ENCODE measurements at places on chromosomes 3 and 15.

GRCh38 chr3:108093616-108094015, 2.8 kb upstream of the CD47 start:
- no peak for DNase-seq

GRCh38 chr3:119497820-119498185, 544 bp upstream of the TIMMDC1 start:
- no peak for DNase-seq

DNA sequence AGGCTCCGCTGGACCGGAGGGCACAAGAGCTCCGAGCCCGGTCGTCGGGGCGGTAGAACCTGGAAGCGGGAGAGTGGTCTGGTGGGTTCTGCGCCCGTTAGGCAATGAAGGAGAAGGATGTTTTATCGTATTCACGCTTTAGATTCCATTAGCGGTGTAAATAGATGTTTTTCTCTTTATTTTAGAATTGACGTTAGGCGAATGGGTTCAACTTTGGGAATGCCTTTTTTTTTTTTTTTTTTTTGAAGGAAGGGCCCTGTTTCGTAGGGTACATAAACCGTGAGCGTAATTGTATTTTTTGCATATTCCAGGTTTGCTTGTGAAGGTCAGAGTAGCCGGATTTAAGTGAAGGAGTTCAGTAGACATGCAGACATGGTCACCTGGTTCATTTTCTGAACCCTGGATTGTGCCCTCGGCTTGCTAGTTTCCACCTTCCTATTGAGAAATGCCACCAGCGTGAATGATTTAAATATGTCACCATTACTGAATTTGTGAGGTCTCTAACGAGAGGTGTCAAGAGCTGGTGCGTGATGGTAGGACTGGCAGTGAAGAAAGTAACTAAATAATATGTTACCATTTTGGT, 808 bp downstream of the RBM6 start:
- no peak for DNase-seq

DNA sequence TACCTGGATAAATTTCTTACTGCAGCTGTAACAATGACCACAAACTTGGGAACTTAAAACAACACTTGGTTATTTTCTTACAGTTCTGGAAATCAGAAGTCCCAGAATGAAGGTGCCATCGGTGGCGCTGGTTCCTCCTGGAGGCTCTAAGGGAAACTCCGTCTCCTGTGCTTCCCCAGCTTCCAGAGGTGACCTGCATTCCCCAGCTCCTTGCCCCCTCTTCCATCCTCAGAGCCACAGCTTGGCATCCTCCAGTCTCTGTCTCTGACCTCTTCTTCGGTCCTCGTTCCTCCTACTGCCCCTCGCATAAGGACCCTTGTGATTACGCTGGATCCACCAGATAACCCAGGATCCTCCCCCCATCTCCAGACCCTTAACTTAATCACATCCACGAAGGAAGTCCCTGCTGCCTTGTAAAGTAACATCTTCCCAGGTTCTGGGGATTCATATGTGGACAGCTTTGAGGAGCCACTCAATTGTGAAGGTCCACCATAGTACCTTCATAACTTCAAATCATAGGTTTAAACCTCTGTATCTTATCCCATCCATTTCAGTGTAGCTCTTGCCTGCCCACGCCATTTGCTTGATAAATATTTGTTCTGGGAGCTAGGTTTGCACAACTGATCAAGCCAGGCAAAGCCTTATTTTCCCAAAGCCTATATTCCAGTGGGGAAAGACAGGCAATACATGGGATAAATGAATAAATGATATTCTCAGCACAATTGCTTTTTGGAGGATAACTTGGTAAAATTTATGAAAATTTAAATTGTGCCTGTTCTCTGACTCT, 34.8 kb downstream of the KLF15 start:
- no peak for DNase-seq

- DNase-seq: no peak
Measured at GRCh38 chr3:63022114-63022513, 146.9 kb upstream of the CADPS start.

- no peak for DNase-seq
Measured at GRCh38 chr15:51576911-51577500, 45.6 kb downstream of the DMXL2 start.

DNA sequence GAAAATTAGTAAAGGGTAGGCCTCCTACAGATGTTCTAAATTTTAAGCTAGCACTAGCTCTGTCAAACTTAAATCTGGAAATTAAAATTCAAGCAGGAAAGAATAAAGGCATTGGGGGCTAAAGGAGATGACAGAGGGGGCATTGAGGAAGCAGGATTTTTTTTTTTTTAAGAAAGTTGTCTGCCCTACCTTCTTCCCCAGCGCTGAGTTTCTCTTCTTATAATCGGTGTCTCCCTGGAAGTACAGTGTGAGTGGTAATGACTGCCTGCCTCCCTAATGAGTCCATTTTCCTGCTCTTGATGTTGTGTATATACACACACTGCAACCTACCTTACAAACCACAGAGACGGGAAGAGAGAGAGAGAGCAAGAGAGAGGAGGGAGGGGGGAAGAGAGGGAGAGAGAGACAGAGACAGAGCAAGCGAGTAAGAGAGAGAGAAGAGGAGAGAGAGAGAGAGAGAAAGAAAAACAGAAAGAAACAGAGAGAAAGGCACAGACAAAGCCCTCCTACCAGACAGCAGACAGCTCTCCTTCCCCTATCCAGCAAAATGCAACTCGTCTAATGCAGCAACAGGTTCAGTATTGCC, 47.0 kb downstream of the ZBTB20 start:
- DNase-seq: no peak

DNA sequence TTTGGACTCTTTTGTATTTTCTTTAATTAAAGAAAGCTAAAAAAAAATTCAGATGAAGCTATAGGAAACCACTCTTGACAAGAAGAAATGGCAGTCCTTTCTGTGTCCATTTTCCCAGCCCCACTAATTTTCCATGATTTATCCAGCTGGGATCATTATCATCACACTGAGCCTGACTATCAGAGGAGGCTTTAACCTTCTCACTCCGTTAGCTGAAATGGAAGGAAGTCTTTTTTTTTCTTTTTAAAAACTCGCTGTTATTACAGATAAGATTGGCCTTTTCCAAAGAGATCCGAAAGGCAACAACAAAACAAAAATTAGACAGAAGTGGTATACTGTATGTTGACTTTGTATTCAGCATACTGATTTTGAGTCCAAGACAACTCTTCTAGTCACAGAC, 366.2 kb upstream of the ROPN1 start:
- no peak for DNase-seq

DNA sequence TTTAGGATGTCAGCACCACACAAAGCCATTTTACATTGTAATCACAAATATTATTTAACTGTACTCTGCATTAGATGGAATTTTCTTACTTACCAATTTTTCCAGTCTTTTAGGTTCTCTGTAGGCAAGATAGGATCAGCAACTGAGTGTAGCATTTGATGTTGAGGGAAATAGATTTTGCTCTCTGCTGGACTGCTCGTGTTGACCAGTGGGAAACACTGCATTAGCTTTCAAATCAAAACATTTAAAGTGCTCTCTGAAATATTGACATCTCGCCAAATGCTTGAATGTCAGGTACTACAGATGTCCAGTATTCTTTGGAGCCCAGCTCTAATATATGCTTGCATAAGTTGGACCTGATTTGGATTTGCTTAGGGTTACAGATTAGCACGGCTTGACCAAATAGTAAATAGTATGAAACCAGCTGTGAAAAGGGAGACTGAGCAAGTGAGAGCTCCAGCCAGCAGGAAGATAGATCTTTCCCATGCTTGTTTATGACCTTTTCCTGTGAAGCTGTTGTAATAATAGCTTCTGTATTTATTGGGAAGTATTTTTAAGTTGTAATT, 29.5 kb downstream of the P2RY14 start:
- no peak for DNase-seq

DNA sequence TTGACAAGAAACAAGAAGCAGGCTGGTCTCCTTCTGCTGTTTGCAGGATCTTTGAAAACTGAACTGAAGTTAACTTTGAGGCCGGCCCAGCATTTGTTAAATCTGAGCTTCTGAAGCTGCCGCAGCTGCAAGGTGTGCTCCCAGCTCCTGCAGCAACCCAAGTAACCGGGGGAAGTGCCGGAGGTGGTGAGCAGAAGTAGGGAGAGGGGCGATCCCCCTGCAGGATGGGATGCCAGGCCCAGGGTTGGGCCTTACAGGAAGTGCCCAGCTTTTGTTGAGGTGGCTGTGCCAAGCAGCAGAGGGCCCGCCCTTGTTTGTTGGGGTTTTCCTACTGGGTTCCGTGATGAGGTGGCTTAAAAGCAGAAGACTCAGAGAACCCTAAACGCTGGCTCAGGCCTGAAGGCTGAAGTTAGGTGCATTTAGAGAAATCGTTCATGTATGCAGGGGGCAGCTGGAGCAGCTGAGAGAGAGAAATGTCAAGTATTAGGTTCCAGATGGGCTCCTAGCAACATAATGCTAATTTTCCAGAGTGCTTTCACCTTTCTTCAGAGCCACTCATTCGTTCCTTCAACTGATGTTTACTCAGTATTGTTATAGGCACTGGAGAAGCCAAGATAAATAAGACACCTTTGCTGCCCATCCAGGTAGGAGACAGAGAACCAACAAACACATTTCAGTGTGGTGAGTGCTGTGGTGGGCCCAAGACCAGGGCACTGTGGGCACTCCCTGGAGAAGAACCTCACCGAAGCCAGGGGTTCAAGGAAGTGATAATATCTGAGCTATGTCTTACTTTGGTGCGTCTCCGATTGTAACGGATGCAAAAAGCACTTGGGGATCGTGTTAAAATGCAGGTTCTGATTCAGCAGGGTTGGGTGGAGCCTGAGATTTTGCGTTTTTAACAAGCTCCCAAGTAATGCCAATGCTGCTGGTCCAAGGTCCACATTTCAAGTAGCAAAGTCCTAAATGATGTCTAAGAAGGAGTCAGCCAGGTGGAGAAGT, 42.2 kb upstream of the PLCL2 start:
- DNase-seq: peak; percentile 51

DNA sequence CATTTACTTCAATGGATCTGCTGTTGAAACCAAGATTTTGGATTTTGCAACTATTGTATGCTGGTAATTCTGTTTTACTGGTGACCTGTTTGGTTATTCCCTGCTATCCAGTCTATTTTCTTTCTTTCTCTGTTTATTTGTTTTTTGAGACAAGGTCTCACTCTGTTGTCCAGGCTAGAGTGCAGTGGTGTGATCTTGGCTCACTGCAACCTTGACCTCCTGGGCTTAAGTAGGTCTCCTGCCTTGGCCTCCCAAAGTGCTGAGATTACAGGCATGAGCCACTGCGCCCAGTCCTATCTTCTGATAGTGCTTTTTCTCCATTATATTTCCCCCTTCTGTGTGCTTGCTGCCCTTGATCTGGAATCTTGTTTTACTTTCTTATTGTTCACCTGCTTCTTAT, 15.6 kb downstream of the USP13 start:
- DNase-seq: no peak

GRCh38 chr15:91950631-91951329, 97.3 kb downstream of the SLCO3A1 start:
- no peak for DNase-seq

- DNase-seq: no peak
Measured at GRCh38 chr3:69413551-69414207, 27.8 kb upstream of the FRMD4B start.

DNA sequence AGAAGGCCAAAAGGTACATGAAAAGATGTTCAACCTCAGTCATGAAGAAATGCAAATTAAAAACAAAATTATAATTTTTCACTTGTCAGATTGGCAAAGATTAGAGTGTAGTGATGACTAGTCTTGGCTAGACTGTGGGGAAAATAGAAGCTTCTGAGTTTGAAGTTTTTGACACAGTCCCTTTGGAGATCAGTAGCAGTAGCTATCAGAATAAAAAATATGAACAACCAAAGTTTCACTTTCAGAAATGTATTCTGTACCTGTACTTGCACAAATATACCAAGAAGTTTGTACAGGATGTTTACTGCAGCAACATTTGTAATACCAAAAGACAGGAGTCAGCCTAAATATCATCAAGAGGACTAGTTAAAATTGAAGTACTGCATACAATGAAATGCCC, 14.1 kb downstream of the ATP2C1 start:
- DNase-seq: no peak

DNA sequence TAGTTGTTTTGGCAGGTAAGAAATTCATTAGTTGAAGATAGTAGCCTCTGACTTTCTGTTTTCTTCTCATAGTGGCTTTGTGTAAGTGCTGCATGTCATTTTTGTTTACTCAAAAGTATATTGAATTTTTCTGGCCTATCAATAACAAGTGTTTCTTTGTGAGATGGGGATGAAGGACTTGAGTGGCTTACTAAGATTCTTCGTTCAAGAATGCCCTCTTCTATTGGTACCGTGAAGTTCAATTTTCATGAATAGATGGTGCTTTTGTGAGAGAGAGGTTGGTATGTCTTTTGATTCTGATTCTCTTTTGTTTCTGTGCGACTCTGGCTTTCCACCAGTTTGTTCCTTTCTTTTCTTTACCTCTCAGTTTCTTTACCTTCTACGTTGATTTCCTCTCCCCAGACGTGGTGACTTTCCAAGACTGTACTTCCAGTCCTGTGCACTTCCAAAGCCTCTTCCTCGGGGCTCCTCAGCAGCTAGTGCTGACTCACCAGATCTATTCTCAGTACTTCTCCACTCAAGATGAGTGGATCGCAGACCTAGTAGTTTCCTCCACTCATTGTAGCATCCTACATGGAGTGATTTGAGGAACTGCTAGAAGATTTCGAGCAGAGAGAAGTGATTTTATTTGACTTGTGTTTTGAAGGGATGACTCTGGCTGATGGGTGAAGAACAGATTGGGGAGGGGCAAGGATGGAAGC, 82.0 kb upstream of the EPHB3 start:
- DNase-seq: no peak

- peak; percentile 8 for DNase-seq
Measured at GRCh38 chr15:73927003-73927475, 777 bp downstream of the LOXL1 start.

DNA sequence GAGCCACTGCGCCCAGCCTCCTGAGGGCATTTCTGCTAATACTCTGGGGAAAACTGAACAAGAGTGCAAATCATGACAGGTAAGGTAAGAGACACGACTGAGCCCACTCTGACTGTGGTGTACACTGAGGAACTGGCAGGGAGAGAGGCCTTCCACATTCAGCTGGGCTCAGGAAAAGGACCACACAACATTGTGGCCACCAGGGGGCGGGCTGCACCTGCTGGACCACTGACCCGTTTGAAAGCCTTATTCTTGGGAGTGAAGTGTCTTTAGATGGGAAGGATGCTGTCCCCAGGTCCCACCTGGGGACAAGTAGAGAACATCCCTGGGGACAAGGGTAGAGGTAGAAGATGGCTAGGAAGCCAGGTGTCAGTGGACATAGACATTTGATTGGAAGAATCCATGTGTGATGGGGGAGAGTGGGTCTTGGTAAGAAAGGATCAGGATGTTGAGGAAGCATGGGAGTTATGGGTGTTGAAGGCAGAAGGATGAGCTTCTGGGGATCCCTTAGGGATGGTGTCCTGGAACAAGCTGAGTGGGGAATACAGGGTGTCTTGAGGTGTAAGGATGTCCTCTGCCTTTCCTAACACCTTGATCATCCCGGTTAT, 6.2 kb upstream of the CTDSPL start:
- DNase-seq: peak; percentile 54

All from T follicular helper cell (primary cell).